ENCODE measurements at places on chromosomes 1 and 21. TPM values are rescaled to one million over a fixed set of nuclear protein-coding genes. Genes with fewer than 3 reads are reported as not detected.

Gene TCHH
- total RNA-seq, result not detected

Gene HSD11B1
- not detected for total RNA-seq

Gene LRRIQ3
- total RNA-seq, result 1.5 TPM

GRCh38 chr1:25806418-25806817, 6.4 kb downstream of the SELENON start:
- no peak for DNase-seq

GRCh38 chr1:30775433-30775975, 17.9 kb upstream of the LAPTM5 start:
- no peak for DNase-seq

DNA sequence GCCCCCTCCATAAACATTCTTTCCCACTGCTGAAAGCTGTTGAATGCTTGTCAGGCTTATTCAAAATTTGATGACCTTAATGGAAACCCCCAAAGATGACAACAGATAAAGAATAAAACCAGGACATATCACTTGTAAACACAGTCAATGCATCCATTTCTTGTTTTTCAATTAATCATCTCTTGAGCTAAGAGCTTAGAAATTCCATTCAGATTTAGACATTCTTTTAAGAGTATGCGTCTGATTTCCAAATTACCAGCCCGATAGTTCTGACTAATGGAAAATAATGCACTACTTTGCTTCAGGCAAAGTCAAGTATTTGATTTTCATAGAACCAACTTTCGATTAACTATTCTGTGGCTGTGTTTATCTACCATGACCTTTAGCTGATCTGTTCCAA, 100.6 kb upstream of the RUNX1 start:
- DNase-seq, result no peak

DNA sequence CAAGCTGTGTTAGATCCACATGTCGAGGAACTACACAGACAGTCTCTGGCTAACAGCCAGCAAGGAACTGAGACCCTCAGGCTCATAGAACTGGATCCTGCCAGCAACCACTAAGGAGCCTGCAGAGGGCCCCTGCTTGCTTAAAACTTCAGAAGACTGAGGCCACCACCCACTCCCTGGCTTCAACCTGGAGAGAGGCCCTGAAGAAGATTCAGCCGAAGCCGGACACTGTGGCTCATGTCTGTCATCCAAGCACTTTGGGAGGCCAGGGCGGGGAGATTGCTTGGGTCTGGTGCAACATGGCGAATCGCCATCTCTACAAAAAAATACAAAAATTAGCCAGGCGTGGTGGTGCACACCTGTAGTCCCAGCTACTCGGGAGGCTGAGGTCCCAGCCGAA, 92.6 kb upstream of the TMPRSS2 start:
- no peak for DNase-seq

DNA sequence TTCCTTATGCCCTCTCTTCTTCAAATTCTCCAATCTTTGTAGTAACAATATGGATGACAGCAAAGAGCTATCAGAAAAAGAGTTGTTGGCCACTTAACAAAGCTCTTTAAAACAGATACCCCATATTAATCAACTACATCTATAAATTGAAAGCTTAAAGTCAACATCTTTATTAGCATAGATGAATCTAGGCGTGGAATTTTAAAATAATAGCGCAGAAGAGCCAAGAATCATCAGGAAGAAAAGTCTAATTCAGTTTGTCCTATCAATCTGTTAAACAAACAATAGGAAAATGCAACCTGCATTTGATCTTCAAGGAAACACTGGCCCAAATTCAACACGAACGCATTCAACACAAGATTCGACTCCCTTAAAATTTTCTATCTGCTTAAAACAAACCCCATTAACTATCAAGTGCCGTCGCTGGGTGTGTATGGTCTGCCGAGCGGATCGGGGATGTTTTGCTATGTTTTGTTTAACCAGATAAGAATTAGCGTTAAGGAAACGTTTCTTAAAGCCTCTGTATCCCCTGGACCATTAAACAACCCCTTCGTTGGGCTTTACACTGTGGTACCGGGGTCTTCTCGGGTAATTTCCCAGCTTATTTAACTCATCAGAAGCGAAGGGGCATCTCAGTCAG, 1.0 kb downstream of the LYST start:
- no peak for DNase-seq

- no peak for DNase-seq
These were observed 4.2 kb downstream of the OR6K3 start for GRCh38 chr1:158716335-158716734.

DNA sequence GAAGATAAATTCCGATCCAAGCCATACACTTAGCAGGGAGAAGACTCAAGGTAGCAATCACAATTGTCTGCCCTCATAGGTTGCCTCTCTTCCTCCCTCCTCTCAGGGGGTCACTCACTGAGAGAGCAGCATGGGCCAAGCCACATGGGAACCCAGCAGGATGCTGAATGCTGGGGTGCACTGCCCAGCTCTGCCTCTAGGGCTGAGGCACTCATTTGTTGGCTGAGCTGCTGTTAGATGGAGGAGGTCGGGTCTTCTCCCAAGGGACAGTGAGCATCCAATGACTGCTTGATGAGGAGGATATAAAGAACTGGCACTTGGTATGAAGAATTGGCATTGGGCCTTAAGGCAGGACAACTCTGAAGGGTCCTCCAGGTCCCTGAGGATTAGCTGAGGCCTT, 418.8 kb downstream of the SIPA1L2 start:
- DNase-seq, result no peak

DNA sequence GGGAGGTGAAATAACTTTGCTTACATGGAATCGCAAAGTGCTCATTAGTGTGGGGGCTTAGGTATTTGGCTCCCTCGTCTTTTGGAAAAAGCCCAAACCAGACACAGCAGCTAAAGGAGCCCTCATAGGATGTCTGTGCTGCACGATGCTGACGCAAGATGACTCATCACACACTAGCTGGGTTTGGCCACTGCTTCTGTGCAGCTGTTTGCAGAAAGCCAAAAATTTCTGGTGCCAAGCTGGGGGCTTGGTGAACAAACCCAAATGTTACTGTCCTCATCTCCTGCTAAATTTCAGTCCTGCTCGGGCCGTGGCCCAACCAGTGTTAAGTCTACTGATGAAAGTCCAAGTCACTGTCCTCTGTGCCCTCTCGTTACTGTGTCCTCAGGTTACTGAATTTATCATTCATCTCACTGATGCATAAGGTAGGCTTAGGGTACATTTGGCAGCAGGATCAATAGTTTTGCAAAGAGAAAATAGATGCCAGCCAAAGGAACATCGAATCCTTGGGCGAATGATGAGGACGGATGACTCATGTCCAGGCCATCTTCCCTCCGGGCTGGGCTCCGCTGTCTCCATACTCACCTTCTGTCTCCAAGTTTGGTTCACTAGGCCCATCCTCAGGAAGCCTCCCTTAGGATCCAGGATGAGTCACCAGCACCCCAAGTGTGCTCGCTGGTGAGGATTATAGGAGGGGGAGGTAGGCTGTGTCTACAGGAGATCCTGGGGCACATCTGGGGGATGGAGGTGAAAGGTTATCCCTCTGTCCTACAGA, 177.7 kb downstream of the ADSS2 start:
- DNase-seq, result peak; percentile 97
